ENCODE measurements at places on chromosomes 1 and 21.

DNA sequence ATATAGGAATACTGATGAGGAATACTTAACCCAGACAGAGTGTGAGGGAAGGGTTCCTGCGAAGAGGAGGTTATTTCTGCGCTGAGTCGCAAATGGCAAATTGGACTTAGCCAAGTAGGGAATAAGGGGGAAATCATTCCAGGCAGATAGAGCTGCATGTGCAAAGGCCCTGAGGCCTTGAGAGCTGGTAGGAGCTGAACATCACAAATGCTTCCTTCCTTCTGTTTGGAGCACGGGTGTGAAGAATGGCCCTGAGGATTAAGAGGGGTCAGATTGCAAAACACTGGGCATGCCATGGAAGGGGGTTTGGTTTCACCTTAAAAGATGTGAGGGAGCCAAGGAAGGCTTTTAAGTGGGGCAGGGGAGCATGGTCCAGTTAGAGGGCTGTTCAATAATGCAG is 12.4 kb downstream of the IER5 start:
- DNase-seq = no peak

DNA sequence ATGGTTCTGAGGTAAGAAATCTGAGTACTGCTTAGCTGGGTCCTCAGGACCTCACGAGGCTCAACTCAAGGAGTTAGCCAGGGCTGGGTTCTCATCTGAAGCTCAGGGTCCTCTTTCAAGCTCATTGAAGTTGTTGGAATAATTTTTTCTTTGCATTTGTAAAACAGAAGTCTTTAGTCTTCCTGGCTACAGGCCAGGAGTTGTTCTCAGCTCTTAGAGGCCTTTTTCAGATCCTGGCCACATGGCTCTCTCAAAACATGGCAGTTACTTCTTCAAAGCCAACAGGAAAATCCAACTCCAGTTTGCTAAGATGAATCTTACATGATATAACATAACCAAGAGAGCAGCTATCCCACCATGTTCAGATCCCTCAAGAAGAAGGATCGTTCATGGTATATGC is 92.3 kb upstream of the CHODL start:
- DNase-seq = no peak

- peak; percentile 89 for DNase-seq
Observed at GRCh38 chr1:202069662-202070061, 53.1 kb upstream of the GPR37L1 start.

DNA sequence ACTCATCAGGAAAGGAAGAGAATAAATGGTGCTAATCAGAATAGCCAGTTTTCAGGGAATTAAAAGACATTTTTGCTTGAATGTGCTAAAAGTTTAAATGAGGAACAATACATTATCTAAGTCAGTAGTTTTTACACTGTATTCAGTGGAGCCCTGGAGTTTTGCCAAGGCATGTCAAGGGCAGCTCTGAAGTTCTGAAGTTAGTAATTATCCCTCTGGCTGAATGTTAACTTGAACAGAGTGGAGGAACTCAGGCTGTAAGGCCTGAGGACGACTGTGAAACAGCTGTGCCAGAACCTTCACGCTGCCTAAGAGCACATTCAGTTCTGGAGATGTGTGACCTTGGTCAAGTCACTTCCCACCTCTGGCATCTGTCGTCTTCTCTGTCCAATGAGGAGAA is 68.1 kb downstream of the EDEM3 start:
- no peak for DNase-seq

DNA sequence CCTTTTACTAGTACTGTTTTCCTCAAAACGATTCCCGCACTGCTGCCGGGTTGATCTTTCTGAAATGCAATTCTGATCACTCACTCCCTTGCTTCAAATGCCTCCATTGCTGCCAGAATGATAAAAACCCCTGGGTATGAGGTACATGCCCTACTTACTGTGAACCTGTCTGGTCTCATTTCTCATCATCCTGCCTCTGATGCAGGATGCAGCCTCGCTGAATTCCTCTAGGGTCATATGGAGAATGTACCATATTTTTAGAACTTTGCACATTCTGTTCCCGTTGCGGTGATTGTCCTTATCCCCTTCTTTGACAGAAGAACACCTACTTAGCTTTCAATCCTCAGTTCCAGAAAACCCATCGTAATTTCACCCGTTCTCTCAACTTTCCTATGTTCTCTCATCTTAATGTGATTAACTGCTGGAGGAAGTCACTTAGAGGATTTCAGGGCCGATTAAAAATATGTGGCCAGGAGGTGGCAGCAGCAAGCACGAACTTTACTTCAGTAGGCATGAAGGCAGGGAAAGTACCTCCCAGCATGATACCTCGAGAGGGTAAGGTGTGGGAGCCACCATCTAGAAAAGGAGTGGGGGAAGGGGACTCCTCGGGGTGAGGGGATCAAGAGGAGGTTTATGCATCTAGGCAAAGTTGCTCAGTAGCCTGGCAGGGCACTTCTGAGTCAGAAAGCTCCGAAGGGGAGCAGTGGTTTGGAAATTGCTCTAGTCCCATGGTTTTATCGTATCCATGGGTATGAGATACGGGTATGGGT is 361.5 kb upstream of the ZP4 start:
- DNase-seq = peak; percentile 13

DNA sequence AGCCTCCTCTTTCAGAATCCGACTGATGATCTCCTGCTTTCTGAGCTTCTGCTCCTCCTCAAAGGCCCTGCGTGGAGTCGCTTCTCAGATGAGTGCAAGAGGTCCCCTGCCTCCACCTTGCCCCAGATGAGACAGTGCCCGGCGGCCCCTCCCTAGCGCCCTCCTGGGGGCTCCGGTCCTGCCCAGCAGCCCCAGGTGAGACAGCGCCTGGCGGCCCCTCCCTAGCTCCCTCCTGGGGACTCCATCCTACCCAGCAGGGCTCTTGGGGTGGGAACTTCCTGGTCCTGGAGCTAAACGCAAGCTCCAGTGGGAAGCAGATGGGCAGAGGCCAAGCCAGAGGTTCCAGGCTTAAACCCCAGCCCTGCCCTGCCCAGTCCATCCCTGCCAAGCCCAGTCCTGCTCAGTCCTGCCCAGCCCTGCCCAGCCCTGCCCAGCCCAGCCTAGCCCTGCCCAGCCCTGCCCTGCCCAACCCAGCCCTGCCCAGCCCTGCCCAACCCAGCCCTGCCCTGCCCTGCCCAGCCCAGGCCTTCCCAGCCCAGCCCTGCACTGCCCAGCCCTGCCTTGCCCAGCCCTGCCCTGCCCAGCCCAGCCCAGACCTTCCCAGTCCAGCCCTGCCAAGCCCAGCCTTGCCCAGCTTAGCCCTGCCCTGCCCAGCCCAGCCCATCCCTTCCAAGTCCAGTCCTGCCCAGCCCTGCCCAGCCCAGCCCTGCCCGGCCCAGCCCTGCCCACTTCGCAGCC is 34.6 kb downstream of the CFAP74 start:
- no peak for DNase-seq

DNA sequence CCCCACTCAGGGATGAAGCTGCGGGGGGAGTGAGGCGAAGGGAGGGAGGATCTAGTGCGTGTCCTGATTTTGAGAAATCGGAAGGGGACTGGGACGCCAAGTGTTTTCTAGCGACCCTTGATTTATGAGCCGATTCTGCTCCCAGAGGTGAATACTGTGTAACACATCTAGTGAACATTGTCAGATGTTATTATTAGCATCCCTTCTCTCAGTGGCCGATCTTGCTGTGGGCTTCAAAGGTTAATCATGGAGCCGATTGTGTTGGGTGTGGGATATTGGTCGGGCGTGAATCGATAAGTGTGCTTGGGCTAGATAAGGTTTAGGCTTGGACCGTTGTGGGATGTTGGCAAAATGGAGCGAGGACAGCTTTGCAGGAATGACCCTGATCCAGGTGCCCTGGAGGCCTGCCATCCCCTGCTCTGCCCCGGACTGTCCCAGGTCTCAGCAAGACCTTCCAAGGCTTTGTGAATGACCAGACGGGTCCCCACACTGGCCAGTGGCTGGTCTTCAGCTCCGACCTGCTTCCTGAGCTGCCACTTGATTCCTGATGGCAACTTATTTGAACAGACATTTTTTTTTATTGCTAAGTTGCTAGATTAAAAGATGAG is 2.2 kb downstream of the AJAP1 start:
- no peak for DNase-seq

DNA sequence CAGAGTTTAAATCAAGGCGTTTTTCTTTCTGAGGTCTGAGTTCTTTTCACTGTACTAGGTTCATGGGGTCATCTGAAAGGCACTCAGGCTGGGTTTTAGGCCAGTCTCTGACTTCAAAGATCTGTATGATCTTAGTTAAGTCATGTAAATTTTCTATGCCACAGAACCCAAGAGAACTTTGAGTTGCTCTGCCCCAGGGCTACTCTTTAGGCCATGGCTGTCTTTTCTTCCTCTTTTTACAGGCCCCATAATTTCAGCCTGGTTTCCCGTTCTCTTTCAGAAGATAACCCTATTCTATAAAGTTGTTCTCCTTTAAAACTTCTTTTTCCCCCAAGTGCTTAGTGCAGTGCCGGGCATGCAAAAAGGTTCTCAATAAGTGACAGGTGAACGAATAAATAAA is 26.1 kb downstream of the METTL13 start:
- no peak for DNase-seq

- peak; percentile 62 for DNase-seq
Observed at GRCh38 chr1:156927215-156928042, 7.0 kb downstream of the LRRC71 start.

DNA sequence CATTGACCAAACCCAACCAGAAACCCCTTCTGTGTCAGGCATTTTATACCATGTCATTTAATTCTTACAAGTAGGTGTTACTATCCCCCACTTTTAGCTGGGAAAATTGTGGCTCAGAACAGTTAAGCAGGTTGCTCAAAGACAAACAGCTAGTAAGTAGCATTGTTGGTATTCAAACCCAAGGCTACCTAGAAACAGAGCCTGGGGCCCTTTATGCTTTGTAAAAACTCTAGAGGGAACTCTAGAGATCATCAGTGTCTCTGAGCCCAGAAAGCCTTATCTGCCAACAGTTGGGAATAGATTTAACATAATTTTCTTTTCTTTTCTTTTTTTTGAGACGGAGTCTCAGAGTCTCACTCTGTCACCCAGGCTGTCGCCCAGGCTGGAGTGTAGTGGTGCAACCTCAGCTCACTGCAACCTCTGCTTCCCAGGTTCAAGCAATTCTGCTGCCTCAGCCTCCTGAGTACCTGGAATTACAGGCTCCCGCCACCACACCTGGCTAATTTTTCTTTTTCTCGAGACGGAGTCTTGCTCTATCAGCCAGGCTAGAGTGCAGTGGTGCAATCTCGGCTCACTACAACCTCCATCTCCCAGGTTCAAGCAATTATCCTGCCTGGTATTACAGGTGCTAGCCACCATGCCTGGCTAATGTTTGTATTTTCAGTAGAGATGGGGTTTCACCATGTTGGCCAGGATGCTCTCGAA is 48.5 kb upstream of the OSBPL9 start:
- no peak for DNase-seq

GRCh38 chr1:50415235-50416149 is 7.8 kb downstream of the DMRTA2 start:
- no peak for DNase-seq

- DNase-seq = no peak
Observed at GRCh38 chr1:43683560-43683959, 23.8 kb upstream of the ST3GAL3 start.

GRCh38 chr1:60835649-60836048 is 246.7 kb upstream of the NFIA start:
- no peak for DNase-seq
